ENCODE measurements at places on chromosomes 16 and 17. TPM values are rescaled to one million over a fixed set of nuclear protein-coding genes. Genes with fewer than 3 reads are reported as not detected.
A peak's percentile ranks its signal among the peaks of the same experiment; 100 is the strongest.

DNA sequence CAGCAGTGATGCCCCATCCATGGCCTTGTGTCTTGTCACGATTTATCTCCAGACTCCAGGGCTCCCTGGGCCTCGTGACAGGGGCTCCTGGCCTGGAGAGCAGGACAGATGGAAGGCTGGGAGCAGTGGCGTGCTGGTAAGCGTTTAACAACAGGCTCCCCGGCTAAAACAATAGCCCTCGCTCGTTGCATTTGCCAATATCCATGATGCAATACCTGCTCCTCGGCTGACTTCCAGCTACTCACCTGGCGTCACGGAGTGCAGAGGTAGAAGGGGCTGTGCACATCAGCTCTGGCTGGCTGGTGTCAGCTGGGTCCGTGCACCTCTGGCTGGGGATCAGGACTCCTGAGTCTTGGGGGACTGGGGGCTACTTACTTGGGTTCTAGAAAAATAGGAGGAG is 1.5 kb upstream of the BICDL2 start:
- DNase-seq: no peak

DNA sequence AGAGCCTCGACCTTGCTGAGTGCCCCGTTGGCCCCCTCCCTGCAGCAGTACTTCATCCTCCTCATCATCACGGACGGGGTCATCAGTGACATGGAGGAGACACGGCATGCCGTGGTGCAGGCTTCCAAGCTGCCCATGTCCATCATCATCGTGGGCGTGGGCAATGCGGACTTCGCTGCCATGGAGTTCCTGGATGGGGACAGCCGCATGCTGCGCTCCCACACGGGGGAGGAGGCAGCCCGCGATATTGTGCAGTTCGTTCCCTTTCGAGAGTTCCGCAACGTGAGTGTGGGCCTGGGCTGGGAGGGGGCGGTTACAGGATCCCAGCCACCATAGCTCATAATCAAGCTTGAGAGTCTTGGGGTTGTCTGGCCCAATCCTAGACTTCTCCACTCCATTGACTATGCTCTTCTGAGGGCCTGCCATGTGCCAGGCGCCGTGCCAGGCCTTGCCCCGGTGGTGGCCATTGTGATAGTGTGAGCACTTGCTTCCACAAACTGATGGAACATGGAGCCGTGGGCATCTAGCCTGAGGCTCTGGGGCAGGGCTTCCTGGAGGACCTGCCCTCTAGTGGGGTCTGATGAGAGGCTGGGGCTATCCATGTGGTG is 39.7 kb downstream of the PSME3IP1 start:
- DNase-seq: no peak

DNA sequence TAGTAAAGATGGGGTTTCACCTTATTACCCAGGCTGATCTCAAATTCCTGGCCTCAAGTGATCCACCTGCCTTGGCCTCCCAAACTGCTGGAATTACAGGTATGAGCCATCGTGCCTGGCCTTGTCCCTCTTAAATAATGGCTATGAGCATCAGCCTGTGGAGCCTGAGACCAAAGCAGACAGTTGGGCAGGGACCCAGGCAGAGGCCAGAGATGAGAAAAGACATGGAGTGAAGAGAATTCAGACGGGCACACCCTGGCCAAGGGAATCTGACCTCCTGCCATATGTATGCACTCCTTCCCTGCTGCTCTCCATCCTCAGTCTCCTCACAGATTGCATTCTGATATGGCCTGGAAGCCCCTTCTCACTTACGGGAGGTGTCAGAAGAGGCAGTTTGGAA is 98.4 kb upstream of the DNAH9 start:
- no peak for DNase-seq

- DNase-seq: no peak
These were observed 63.7 kb upstream of the ABCC11 start for GRCh38 chr16:48310908-48311641.

TLCD3A gene
- 23.6 TPM for polyA plus RNA-seq

TAT gene
- polyA plus RNA-seq: not detected

GRCh38 chr16:81558444-81559175 is 114.0 kb downstream of the CMIP start:
- DNase-seq: no peak

NACA2 gene
- 1.3 TPM for polyA plus RNA-seq

- DNase-seq: peak; percentile 66
These were observed 580 bp downstream of the TANC2 start for GRCh38 chr17:62966426-62967204.

DNA sequence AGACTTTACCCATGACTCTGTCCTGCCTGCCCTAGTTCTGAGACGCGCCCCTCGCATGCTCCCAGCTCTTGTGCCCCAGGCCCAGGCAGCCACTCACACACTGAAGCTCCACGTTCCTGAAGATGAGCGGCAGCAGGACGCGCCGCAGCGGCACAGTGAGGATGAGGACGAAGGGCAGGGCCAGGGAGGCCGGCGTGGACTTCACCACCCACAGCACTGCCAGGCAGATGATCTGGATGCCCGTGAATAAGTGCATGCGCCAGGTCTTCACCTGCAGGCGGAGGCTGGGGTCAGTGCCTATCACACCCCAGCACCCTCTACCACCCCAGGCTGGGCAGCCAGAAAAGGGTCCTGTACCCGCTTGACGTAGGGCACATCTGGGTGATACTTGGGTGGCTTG is 16.9 kb downstream of the SLC4A1 start:
- DNase-seq: no peak

ATP2C2 gene
- 0.58 TPM for polyA plus RNA-seq

GRCh38 chr17:79874329-79874981 is 35.2 kb upstream of the CBX4 start:
- no peak for DNase-seq

MARCHF10 gene
- polyA plus RNA-seq: not detected

DNA sequence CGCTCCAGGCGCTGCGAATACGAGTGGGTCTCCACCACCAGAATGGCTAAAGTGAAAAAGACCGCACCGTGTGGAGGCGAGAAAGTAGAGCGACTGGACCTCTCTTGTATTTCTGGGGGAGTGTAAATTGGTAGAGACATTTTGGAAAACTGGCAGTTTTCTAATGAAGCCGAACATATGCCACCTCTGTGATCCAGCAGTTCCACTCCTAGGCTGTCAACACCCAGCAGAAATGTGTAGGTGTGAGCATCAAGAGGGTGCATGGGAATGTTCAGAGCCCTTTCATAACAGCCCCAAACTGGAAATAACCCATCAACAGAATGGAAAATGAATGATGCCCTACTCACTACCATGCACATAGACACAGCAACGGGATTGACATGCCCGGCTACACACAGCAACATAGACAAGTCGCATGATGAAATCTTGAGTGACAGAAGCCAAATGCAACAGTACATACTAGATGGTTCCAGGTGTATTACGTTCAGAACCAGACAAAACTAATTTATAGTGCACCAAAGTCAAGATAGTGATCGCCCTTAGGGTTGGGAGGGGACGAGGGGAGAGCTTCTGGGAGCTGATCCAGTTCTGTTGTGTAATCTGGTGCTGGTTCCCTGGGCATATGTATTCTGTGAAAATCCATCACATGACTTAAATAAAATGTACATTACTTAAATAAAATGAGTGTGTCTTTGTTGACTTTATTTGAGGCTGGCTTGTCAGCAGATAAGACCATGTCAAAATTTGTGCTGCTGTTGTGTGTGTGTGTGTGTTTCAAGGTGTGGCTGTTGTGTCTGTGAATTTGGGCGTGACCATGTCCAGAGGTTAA is 877 bp upstream of the BCL7C start:
- no peak for DNase-seq

GRCh38 chr16:89268987-89269735 is 51.7 kb downstream of the ZNF778 start:
- no peak for DNase-seq

GRCh38 chr16:30356401-30357084 is 1.4 kb upstream of the CD2BP2 start:
- no peak for DNase-seq

CIBAR2 gene
- polyA plus RNA-seq: not detected

ZNF205 gene
- 13.6 TPM for polyA plus RNA-seq

OR3A2 gene
- 1.1 TPM for polyA plus RNA-seq

- DNase-seq: no peak
These were observed 297.3 kb downstream of the ABCC12 start for GRCh38 chr16:47858333-47858982.

RHBDL3 gene
- 3.2 TPM for polyA plus RNA-seq

GRCh38 chr17:58344047-58344790 is 7.8 kb downstream of the SUPT4H1 start:
- no peak for DNase-seq

GRCh38 chr17:73182616-73183310 is 10.1 kb upstream of the COG1 start:
- DNase-seq: no peak

GRCh38 chr17:49249292-49249794 is 18.8 kb upstream of the PHOSPHO1 start:
- DNase-seq: peak; percentile 28

- no peak for DNase-seq
These were observed 4.6 kb downstream of the KIFC3 start for GRCh38 chr16:57797526-57798266.

GRCh38 chr17:4297351-4297750 is 33.6 kb upstream of the ANKFY1 start:
- no peak for DNase-seq

KRT13 gene
- not detected for polyA plus RNA-seq

- DNase-seq: no peak
These were observed 159.4 kb upstream of the HSBP1 start for GRCh38 chr16:83648347-83648746.

DNA sequence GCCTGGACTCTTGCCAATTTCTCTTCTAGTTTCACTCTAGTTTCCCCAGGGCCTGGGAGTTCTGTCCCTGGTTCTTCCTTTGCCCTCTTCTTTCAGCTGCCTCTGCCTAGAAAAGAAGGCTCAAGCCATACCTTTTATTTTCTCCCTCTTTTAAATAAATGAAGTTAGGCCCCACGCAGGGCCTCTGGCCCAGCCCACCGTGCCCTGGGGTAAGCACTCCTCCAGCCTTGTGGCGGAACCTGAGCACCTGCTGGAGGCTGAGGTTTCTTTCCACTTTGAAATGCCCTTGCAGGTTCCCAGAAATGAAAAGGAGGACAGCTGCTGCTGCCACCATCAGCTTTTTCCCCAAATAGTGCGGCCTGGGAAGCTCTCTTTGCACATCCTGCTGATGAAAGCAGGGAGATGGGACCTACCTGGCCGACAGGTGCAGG is 139.4 kb downstream of the CCDC182 start:
- DNase-seq: no peak

- DNase-seq: no peak
These were observed 22.8 kb upstream of the SLC5A11 start for GRCh38 chr16:24822974-24823373.

- DNase-seq: no peak
These were observed 74.6 kb downstream of the KSR1 start for GRCh38 chr17:27530764-27531391.

DNA sequence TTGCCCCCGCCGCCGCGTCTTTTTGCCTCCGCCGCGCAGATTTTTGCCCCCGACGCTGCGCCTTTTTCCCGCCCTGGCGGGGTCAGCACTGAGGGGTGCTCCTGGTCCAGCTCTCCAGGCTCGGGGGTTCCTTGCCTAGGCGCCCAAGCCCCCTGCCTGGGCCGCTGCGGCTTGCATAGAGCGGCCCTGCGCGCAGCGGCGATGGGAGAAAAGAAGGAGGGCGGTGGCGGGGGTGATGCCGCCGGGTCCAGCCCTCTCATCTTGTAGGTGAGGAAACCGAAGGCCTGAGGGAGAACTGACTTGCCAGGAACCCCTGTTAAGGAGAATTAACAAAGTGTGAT is 330.8 kb upstream of the WSB1 start:
- DNase-seq: no peak

BAHCC1 gene
- polyA plus RNA-seq: 12.8 TPM

DNA sequence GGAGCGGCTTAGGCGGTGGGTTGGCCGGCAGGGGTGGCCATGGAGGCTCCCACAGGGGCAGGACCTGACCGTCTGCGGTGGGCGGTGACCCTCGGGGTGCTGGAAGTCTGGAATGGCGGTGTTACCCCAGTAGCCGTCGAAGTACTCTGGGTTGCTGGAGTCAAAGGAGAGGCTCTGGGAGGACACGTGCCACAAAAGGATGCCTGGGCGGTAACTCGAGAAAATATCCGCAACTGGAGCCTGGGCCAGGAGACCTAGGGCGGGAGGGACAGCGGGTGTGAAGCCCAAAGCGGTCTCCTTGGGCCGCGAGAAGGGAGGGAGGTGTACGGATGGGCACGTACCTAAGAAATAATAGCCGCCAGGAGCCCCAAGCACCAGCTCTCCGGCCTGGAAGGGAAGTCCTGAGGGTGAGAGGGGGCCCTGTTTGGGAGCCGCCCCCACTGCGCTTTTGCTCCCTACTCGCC is 4.6 kb downstream of the ITGA2B start:
- DNase-seq: no peak

DNA sequence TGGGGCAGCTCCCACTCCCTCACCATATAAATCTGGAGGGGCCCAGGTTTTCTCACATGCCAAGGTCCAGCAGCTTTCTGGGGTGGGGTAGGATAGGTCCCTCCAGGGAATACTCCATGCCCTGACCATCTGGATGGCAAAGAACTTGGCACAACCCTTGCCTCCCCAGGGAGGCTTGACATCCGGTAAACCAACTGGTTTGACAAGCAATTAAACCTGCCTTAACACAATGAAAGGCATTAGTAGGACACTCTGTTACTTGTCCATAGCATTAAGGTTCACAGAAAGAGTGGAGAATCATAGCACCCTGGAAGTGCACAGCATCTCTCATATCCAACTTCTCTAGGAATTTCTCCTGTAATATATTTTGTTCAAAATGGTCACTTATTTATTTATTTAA is 63.9 kb upstream of the MAF start:
- DNase-seq: no peak

GRCh38 chr17:61770043-61770442 is 93.3 kb downstream of the BRIP1 start:
- DNase-seq: no peak

DNA sequence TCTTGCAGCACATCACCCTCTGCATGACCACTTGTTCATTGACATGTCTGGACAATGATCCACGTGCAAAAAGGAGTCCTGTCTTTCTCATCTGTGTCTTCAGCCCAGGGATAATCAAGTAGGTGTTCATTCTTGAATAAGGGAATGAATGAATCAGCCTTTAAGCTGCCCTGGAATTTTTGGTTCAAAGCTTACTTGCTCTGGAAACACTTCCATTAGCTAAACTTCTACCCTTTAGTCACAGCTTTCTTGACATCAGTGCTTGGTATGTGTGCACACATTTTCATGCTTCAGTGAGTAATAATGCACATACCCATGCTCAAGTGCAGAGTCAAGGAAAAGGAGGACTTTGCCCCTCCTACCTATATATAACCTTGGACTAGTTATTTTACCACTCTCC is 103.0 kb upstream of the CDH13 start:
- no peak for DNase-seq

- no peak for DNase-seq
These were observed 197.2 kb downstream of the CHD9NB start for GRCh38 chr16:52855463-52855862.

GRCh38 chr16:85361441-85362118 is 249.3 kb upstream of the CIBAR2 start:
- DNase-seq: no peak

GRCh38 chr16:24844101-24845030 is 1.4 kb upstream of the SLC5A11 start:
- no peak for DNase-seq

TEKT3 gene
- polyA plus RNA-seq: 2.3 TPM

RASD1 gene
- 11.4 TPM for polyA plus RNA-seq

CRAMP1 gene
- 26.8 TPM for polyA plus RNA-seq

CDH3 gene
- polyA plus RNA-seq: 0.69 TPM

GRCh38 chr17:37109731-37110710 is 161.3 kb downstream of the AATF start:
- DNase-seq: no peak

Data from muscle of arm (tissue), 14 donors.